ENCODE measurements at places on chromosomes 12 and 14.

- DNase-seq: no peak
Measured at GRCh38 chr14:90960818-90961217, 99.6 kb downstream of the RPS6KA5 start.

- no peak for DNase-seq
Measured at GRCh38 chr14:34596891-34597290, 33.1 kb downstream of the SNX6 start.

GRCh38 chr12:87338681-87339080 is 690.5 kb downstream of the C12orf50 start:
- no peak for DNase-seq

GRCh38 chr12:67457778-67458665 is 188.9 kb downstream of the CAND1 start:
- DNase-seq: no peak

- DNase-seq: no peak
Measured at GRCh38 chr12:61095111-61095510, 1165.1 kb upstream of the USP15 start.

DNA sequence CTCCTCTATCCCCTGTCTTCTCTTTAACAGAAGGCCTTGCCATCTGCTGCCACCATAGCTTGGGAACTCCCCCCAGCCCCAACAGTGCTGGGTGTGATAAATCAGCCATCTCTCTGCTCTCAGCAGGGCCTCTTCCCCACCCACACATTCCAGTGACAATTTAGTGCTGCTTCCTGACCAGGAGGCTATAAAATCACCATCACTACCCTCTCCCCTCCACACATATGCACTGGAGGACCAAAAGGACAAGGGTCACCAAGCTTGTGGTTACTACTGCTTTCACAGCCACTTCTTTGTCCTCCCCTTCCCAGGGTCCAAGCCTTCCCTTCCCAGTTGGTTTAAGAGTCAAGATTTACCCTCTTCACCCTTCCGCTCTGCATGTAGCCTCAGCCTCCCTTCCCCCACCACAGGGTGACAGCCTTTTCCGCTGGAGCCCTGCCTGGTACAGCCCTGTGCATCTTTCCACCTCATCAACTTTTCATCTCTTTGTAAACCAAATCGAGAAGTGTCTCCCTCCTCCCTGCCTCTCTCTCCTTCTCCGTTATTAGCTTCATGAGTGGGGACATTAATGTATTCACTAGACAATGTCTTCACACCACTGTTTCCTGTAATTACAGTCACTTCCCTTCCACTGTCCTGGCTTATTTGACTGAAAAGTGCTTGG is 9.4 kb downstream of the PSMB5 start:
- no peak for DNase-seq

- no peak for DNase-seq
Measured at GRCh38 chr12:109258607-109259544, 50.2 kb downstream of the FOXN4 start.

DNA sequence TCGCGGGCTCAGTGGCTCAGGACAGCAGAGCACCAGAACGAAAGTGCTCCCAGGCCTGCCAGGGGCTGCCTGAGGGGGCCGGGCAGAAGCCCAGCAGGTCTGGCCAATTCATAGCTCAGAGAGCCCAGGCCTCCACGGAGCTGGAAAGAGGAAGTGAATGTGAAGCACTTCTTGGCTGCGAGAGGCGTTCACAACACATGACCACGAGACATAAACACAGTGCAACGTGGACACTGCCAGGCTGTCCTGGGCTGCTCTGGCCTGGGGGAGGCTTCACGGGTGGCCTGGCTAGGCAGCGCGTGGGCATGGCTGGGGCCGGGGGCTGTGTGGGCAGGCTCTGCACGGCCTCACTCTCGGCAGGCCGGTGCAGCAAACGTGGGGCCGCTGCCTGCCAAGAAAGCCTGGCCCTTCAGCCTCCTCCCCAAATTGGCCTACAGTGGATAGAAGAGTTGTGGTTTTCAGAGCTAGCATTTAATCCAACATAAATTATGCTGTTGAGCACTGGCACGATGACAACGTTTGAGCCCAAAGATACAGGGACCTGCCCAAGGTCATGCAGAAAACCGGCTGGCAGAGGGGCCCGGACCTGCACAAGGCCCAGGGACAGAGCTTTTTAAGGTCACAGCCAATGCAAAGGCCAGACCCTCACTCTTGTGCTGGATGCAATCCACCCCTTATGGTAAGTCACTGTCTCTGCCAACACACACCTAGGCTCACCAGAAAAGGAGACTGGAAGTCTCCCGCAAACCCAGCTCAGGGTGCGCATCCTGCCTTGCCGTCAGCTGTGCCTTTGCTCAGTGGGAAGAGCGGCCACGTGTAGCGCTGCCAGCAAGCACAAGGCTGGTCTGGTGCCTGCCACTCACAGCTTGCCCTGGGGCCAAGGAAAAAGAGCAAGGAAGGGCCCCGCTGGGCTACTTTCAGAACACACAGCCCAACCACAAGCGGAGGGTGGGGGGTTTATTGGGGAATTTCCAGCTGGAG is 8.6 kb downstream of the SLC25A29 start:
- DNase-seq: no peak
